ENCODE measurements at places on chromosomes 6 and 20.

GRCh38 chr6:49866485-49866943 lies at the start of gene CRISP1:
Gene CRISP1, minus strand, starts transcription at chr6:49866535. Its CDS starts 9,135 bp downstream, at chr6:49857400.
- DNase-seq = no peak

GRCh38 chr6:14276667-14277404 lies 159.3 kb downstream of the CD83 start:
- DNase-seq = peak; percentile 46

DNA sequence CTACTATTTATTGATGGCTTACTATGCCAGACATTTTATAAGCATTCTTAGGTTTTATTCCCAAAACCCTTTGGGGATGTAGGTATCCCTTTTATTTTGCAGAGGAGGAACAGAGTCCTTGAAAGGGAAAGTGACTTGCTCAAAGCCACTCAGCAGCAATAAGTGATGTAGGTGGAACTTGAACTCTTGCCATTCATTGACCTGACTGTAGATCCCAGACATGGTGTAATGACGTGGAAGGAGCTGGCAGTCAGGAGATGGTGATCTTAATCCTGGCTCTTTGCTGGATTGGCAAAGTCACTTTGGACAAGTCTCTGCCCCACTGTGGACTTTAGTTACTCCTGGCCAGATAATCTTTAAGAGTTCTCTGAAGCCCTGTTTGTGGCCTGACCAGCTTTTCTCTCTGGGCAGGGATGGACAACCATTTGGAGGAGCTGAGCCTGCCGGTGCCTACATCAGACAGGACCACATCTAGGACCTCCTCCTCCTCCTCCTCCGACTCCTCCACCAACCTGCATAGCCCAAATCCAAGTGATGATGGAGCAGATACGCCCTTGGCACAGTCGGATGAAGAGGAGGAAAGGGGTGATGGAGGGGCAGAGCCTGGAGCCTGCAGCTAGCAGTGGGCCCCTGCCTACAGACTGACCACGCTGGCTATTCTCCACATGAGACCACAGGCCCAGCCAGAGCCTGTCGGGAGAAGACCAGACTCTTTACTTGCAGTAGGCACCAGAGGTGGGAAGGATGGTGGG lies 1.6 kb downstream of the DBNDD2 start:
- no peak for DNase-seq

- no peak for DNase-seq
Observed at GRCh38 chr6:42086046-42087035, 36.0 kb downstream of the TAF8 start.

DNA sequence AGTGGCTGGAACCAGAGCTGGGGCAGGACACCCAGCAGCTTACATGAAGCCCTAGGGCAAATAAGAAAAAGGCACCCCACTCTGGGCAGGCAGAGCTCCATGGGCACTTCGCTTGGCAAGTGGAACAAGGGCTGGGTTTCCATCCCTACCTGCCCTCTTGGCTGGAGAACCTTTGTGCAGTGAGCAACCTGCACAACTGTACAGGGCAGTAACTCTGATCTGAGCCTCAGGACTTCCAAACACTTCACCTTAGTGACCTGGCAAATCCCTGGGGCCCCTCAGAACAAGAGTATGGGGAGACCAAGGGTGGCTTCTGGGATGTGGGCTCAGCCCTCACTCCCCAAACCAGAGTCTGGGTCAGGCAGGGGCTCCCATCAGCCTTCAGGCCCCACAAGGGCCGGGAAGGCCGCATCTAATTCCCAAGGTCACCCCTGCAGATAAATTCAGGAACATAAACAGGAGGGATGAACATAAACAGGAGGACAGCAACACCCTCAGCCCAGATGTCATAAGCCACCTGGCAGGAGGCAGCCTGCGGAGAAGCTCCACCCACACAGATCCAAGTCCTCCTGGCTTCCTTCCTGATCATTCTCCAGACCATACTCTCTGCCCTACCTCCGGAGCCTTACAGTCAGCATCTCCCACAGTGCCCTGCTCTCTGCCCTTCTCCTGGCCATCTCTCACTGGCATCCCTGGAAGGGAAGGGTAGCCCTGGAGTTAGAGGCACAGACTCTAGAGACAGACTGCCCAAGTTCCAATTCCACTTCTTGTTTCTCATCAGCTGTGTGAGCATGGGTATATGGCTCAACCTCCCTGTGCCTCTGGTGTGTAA lies 37.5 kb downstream of the HNF4A start:
- DNase-seq = no peak

DNA sequence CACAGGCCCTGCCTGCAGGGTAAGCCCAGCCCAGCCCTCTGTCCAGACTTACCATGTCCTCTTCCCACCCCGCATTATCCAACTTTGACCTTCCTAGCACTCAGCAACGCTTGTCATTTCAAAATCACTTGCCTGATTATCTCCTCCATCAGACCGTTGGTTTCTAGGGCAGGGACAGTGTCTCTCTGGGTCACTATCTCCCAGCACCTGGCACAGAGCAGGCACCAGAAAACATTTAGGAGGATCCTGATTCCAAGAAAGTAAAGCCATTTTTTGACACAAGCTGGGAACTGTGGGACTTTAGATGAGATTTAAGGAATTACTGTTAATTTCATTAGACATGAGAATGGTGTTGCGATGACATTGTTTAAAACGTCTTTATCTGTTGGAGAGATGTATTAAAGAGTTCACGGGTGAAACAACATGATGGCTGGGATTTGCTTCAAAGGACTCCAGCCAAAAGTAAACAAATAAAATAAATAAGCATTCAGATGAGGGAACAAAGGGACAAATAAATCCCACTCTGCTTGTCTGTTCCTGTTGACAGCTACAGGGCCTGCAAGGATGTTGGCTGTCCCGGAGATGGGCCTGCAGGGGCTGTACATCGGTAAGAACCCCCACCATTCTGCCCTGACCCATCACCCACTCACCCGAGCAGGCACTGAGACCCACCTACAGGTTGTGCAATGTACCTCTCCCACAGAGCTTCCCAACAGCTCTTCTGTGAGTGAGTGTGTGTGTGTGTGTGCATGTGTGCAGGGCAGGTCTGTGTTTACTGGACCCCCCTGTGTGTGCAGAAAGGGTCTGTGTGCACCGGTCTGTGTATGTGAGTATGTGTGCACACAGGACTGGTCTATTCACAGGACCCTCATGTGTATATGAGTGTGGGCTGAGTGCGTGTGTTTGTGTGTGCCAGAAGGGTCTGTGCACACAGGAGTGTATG lies 5.9 kb downstream of the HSPA12B start:
- no peak for DNase-seq

- no peak for DNase-seq
Observed at GRCh38 chr6:42441697-42442081, 10.0 kb downstream of the TRERF1 start.
